ENCODE measurements at places on chromosomes 1 and 21.

- no peak for DNase-seq
Measured at GRCh38 chr1:43274804-43275180, 5.0 kb downstream of the TMEM125 start.

- DNase-seq: no peak
Measured at GRCh38 chr1:6301526-6301925, 40.6 kb upstream of the GPR153 start.

DNA sequence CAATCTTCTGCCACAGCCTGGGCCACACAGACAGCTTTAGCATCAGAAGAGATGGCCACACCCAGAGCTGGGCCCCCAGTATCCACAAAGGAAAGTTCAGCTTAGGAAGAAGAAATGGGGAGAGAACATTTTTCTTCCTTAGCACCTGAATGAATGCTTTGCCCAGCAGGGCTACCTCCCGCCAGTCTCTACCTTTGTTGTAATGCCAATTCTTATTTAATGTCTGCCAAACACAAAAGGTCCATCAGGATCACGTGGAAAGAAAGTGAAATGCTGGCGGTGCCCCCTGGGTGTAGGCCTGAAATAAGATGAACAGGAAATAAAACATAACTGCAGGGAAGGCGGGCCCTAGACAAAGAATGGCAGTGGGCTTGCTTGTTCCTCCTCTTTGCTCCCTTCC lies 125.6 kb downstream of the CACNA1E start:
- no peak for DNase-seq

DNA sequence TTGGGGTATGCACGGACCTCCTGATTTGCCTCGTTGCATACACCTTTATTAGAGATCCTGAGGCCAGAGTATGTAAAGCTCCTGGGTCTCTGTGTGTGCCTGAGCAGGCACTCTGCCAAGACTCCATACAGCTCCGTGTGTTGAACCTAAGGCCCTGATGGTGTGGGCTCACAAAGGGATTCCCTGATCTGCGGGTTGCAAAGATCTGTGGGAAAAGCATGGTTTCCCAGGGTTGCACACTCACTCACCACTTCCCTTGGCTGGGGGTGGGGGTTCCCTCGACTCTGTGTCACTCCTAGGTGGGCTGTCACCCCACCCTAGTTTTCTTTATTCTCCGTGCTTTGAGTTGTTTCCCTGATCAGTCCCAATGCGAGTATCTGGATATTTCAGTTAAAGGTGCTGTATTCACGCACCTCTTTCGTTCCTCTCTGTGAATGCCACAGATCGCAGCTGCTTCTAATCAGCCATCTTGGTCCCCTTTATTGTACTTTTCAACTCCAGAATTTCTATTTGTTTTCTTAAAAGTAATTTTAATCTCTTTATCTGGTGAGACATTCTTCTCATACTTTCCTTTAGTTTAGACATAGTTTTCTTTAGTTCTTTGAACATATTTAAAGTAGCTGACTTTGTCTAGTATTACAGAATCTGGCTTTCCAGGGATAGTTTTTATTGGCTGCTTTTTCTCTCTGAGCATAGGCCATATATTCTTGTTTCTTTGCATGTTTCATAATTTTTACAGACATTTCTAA lies 39.0 kb upstream of the F3 start:
- DNase-seq: no peak

GRCh38 chr21:26892151-26892550 lies 46.9 kb upstream of the ADAMTS1 start:
- DNase-seq: no peak

DNA sequence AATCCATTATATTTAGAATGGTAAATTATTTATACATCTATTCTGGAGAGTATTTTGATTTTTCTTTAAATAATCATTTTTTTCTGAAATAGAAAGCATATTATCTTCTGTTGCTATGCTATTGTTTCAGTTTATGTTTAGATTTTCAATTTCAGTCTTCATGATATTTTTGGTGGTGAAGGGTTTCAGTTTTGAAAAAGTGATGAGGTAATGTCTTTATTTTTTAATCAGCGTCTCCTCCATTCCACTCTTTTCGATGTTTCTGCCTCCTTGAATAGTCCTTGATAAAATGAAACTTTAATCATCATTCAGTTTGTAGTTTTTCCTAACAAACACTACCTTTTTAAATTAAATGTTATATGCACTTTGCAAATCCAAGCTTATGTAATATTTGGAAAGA lies 428.6 kb downstream of the PTPRC start:
- DNase-seq: no peak

- no peak for DNase-seq
Measured at GRCh38 chr1:17148950-17149608, 29.8 kb upstream of the PADI2 start.

- DNase-seq: no peak
Measured at GRCh38 chr21:16554503-16554902, 824.7 kb downstream of the USP25 start.

GRCh38 chr1:98364544-98364943 lies 297.0 kb upstream of the SNX7 start:
- DNase-seq: no peak

DNA sequence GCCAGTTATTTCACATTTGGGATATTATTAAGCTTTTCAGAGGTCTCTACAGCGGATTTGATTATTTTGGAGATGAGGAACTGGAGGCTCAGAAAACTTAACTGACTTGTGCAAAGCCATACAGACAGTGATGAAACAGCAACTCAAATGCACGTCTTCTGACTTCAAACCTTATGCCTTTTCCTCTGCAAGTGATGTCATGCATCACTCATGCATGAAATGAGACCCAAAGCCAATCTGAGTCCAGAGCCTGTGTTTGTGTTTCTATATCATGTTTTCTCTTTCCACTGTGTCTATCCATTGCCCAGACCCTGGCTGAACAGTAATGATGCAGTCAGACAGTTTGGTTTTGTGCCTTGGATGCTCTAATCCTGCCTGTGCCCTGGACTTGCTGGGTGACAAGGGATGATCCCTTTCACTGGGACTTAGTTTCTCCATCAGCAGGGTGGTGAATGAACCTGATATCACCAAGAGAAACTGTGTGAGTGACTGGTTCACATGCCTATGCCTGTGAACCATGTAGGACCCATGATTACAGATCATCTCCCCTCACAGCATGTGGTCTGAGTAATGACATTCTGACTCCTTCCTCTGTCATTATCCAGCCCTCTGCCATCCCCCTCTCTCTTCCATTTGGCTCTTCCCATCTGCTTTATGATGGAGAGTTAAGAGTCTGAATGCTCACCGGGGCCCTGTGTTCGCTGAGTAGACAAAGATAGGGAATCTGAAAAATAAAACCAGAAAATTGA lies 33.4 kb downstream of the SLAMF6 start:
- no peak for DNase-seq

GRCh38 chr1:77039111-77039510 lies 171.8 kb downstream of the ST6GALNAC5 start:
- DNase-seq: no peak

DNA sequence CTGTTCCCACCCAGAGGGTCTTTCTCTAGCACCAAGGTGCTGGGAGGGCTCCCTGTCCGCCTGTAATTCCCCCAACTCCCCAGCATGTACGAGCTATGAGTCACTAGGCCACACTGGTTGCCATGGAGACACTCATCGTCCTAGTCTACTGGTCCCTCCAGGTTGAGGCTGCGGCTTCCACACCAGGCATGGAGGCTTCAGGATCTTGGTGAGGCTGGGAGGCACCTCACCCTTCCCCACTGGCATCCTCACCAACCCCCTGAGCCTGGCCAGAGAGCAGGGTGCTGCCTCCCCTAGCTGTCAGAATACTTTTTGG lies 75.6 kb upstream of the KAZN start:
- no peak for DNase-seq

DNA sequence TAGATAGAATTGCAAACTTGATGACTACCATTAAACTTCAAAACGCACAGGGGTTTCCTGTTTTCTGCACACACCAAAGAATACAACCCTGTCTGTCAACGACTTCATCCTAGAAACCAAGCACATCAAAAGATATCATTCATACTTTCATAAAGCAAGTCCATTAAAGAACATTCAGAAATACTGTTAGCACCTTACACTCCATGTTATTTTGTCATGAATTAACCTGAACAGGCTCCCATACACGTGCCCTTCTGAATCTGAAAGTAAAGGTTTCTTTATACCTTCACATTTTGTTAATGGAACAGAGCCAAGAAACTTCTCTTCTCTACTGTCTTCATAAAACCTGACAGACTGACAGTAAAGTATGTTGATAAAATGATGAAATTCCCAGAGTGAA lies 46.1 kb downstream of the PUM1 start:
- DNase-seq: no peak

DNA sequence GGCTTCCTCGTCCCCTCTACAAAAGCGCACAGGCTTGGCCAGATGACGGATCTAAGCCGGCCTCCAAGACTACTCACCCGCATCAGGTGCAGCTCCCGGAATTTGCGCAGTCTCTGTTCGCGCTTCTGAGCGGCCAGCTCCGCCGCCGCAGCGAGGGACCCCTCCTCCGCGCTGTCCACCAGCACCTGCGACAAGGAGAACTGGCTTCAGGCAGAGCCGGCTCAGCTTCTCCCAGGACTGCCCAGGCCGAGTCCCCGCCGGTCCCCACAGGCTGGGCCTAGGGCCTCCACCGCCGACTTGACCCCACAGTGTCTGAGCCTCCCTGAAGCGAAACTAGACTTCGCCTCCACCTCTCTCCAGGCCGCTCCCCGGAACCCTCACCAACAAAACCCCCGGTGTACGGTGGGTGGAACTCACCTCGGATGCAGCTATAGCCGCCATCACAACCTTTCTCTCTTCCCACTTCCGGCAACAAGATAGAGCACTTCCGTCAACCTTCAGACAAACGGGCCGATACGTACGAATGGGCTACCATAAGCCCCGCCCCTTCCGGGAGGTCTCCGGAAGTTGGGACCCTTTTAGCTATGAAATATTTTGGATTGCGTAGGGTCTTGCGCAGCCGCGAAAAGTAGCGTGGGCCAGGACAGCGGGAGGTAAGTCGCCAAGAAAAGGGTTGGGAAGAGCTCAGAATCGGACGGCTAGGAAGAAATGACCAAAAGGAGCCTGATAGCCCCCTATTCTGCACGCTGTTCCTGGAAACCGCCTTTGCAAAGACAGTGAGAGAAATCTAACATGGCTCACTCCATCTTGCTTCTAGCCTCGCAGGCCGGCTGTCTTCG lies at the start of gene SYF2:
Gene SYF2 (minus strand): TSS at position 476 of the 839 bp plus-strand sequence. CDS start 35 bp downstream, at position 441.
- peak; percentile 92 for DNase-seq

DNA sequence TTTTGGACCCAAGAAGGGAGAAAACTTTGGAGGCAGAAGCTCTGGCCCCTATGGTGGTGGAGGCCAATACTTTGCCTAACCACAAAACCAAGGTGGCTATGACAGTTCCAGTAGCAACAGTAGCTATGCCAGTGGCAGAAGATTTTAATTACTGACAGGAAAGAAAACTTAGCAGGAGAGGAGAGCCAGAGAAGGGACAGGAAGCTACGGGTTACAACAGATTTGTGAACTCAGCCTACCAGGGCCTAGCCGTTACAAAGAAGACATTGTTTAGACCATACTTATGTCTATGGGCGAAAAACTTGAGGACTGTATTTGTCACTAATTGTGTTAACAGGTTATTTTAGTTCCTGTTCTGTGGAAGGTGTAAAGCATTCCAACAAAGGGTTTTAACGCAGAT lies 10.4 kb upstream of the ACOT11 start:
- DNase-seq: no peak

- no peak for DNase-seq
Measured at GRCh38 chr1:232621050-232621449, 8.9 kb downstream of the SIPA1L2 start.

- DNase-seq: no peak
Measured at GRCh38 chr1:98367426-98367825, 294.1 kb upstream of the SNX7 start.

- no peak for DNase-seq
Measured at GRCh38 chr1:184545601-184546000, 158.8 kb downstream of the C1orf21 start.

- no peak for DNase-seq
Measured at GRCh38 chr1:17930635-17931034, 175.5 kb downstream of the ACTL8 start.

DNA sequence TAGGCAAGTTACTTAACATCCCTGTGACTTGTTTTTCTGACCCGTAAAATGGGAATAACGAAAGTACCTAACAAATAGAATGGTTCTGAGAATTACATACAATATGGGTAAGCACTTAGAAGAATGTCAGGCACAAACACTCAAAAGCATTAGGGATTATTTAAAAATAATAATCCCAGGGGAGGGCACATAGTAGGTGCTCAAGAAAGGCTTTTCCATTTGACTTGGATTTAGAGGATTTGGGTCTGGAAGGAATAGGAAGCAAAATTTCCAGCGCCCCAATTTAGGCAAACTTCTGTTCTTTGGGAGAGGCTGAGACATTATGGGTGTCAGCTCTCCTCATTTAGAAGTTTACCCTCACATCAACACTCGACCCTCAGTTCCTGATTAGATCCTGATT lies 115.5 kb downstream of the SYF2 start:
- DNase-seq: no peak

GRCh38 chr1:32977546-32978087 lies 13.0 kb upstream of the RNF19B start:
- no peak for DNase-seq

DNA sequence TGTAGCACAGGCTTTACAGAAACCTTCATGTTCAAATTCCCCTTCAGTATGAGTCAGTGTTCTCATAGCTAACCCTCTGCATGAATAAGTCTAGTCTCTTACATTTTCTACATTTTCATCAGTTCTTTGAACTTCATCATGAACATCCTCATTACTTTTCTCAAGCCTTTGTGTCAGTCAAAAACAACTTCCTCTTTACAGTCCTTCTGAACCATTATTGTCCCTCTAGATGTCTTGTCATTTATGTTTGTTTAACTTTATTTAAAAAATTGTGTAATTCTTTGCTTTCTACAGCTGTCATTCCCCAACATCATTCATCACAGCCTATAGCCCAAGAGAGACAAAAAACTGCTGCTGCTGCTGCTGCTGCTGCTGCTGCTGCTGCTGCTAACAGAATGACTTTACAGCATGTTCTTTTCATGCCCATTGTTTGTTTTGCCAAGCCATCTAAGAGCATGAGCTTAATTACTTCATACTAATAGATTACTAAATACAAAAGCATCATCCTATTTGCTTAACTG lies 133.1 kb downstream of the LRRC40 start:
- DNase-seq: no peak

GRCh38 chr21:36461918-36462486 lies 17.9 kb downstream of the CLDN14 start:
- DNase-seq: no peak

- no peak for DNase-seq
Measured at GRCh38 chr1:185377831-185378230, 60.8 kb upstream of the IVNS1ABP start.

DNA sequence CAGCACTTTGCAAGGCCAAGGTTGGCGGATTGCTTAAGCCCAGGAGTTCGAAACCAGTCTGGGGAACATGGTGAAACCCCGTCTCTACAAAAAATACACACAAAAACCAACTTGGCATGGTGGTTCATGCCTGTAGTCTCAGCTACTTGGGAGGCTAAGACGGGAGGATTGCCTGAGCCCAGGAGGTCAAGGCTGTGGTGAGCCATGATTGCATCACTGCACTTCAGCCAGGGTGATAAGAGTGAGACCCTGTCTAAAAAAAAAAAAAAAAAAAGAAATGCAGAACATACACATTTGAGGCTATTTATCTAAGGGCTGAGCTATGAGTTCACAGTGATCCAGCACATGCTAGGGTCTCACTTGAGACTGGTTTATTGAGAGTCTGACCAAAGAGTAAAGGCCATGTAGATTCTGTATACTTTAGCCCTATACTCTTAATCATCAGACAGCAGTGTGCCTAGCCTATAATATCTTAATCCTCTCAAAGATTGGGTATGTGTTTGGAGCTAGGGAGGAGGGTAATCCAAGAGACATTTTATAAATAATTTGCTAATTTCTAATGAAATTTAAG lies 23.9 kb downstream of the RNF2 start:
- no peak for DNase-seq
